Right cardiac atrium (tissue), 5 donors: ENCODE measurements at places on chromosomes 6 and 20. TPM values are rescaled to one million over a fixed set of nuclear protein-coding genes. Genes with fewer than 3 reads are reported as not detected.

Gene OLIG3
- not detected for polyA plus RNA-seq

Gene PGC
- polyA plus RNA-seq: 1.00 TPM

Gene BMP2
- 1.9 TPM for polyA plus RNA-seq

Gene CPNE1
- 63.2 TPM for polyA plus RNA-seq

Gene CBLN4
- not detected for polyA plus RNA-seq

Gene KAT14
- 7.3 TPM for polyA plus RNA-seq

Gene KCNG1
- polyA plus RNA-seq: 0.41 TPM

Gene CGA
- polyA plus RNA-seq: 0.41 TPM

Gene GPR63
- 0.29 TPM for polyA plus RNA-seq

Gene TRDN
- polyA plus RNA-seq: 175 TPM

Gene HDAC2
- polyA plus RNA-seq: 44.4 TPM

Gene LGSN
- not detected for polyA plus RNA-seq

Gene REM1
- 2.9 TPM for polyA plus RNA-seq

Gene TRMT11
- polyA plus RNA-seq: 12.7 TPM
